RPMI7951 (cell line): ENCODE measurements at places on chromosomes 3 and 15.

GRCh38 chr3:32502946-32503286 is 264 bp upstream of the CMTM6 start:
- DNase-seq = no peak

- DNase-seq = no peak
Measured at GRCh38 chr15:73857193-73857920, 16.0 kb upstream of the TBC1D21 start.

- peak; percentile 73 for DNase-seq
Measured at GRCh38 chr3:124834723-124835718, 52.1 kb downstream of the ITGB5 start.

- DNase-seq = peak; percentile 3
Measured at GRCh38 chr3:101377796-101378195, 57.4 kb upstream of the IMPG2 start.

DNA sequence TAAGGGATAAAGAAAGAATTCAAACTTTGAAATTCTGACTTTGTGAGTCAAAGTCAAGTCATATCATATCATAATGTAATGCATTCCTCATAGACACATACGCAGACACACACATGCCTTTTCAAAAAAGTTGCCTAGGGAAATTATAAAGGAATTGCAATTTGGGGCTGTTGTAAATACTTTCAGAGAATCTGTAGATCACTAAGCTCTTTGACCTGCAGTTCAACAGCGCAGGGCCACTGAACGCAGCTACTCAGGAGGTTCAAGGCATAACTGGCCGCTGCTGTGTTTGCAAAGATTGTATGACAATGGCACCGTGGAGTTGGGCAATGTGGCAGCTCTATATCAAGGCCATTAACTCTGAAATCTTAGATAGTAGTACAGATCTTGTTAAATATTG is 188.4 kb upstream of the THRB start:
- no peak for DNase-seq

- no peak for DNase-seq
Measured at GRCh38 chr15:85168642-85169173, 187.1 kb downstream of the PDE8A start.

DNA sequence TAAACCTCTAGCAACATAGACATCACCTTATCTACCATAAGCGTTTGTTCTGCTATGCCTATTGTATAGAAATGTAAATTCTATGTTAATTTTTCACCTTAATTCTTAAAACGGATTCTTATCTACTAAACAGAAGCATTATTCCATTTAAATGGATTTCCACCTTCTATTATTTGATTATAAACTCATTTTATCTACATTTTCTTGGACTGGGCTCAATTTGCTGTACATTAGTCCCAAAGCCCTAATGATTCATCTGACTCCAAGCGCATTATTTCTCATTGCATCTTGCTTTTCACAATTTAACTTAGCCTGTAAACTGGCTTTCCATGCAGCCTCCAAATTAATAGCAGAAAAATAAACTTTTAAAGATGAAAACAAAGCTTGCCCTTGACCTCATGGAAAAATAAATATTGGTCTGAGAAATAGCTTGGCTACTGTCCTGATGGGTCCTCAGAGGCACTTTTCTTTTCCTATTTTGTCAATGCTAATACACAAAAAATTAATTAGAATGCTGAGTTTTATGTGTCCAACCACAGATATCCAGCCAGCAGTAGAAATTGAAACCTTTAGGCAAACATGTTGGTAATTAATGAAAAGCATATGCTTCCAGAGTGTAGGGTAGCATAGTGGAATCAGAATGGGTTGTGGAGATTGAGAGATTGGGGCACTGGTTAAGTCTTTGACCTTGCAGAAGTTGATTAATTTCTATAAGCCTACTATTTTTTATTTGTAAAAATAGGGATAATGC is 81.4 kb upstream of the CFAP20DC start:
- DNase-seq = no peak

DNA sequence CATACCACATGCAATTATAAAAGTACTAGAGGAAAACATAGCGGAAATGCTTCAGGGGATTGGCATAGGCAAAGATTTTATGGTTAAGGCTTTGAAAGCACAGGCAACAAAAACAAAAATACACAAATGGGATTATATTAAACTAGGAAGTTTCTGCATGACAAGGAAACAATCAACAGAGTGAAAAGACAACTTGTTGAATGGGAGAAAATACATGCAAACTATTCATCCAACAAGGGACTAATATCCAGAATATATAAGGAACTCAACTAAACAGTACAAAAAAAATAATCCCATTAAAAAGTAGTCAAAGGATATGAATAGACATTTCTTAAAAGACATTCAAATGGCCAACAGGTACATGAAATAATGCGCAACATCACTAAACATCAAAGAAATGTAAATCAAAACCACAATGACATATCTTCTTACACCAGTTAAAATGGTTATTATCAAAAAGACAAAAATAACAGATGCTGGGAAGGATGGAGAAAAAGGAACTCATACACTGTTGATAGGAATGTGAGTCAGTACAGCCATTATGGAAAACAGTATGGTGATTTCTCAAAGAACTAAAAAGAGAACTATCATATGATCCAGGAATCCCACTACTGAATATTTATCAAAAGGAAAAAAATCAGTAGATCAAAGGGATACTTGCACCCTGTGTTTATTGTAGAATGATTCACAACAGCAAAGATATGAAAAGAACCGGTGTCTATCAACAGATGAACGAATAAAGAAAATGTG is 39.1 kb downstream of the COPS2 start:
- no peak for DNase-seq

DNA sequence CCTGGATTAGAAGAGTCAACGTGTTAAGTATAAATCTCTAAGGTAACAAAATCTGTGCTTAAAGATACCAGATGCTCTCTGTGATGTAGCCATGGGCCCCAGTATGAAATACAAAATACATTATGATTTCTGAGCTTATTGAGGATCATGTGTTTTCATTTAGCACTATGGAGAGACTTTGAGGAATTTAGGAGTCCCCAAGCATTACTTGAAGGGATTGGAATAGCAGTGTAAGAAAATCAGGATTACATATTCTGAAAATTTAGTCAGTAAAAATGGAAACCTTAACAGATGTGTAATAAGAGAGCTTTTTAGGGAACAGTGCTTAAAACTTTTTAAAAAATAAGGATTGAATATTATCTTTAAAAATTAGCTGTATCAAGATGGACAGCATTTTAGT is 35.5 kb downstream of the ECT2 start:
- no peak for DNase-seq

GRCh38 chr3:127337911-127338531 is 50.2 kb upstream of the PRR20G start:
- DNase-seq = no peak

DNA sequence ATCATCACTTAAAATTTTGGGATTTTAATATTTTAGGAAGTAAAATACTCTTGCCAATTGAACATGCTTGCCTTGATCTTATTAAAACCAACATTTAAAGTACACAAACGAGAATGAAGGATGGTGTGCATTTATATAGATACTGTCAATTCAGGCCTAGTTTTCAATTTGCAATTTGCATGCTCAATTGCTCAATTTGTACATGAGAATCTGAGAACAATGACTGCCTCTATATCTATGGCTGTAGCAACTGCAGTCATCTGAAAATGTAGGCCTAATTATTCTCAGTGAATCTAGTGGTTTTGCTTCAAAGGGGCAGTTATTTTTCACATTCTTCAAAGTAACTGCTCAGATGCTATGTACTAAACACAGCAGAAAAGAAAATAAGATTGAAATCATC is 18.8 kb downstream of the ZBBX start:
- DNase-seq = peak; percentile 1

DNA sequence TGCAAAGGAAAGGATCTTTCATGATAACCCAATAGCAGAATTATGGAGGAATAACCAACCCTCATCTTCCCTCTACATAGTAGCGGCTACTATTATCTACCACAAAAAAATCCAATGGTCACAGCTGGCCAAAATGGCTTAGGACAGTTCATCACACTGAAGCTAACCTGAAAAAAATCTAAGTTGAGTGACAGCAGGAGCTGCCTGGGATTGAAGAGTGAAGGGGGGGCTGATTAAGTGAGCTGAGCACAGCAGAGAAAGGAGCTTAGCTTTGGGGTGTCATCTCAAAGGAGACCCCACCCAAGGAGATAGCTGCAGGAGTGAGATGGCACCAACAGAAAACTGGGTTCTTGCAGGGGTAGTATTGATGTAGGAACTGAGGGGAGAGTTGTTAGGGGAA is 33.6 kb downstream of the CCNL1 start:
- DNase-seq = no peak

GRCh38 chr3:111989061-111989678 is 9.6 kb upstream of the TAGLN3 start:
- peak; percentile 67 for DNase-seq

GRCh38 chr3:170057550-170057949 is 19.8 kb downstream of the GPR160 start:
- no peak for DNase-seq
